ENCODE measurements at places on chromosomes 7 and 10. TPM values are rescaled to one million over a fixed set of nuclear protein-coding genes. Genes with fewer than 3 reads are reported as not detected.

DNA sequence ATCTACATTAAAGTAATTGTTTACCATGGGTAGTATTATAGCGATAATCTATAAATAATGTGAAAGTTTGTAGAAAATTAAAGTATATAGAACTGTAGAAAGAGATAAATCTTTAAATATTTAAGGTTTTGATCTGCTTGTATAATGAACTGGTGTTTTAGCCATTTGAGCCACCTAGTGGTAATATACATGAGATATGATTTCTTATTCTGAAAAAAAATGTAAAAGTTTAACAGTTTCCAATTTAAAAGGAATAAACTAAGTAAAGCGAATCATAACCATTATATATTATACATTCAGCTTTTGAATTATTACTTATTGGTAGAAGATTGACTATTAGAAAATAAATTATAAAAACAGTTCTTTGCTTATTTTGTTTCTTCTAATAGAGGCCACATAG, 91.2 kb downstream of the OTUD1 start:
- no peak for DNase-seq
- H3K36me3 ChIP-seq = no peaks in the 10 kb centered on the region
- H3K27me3 ChIP-seq = no peaks in the 10 kb centered on the region
- no peak overlapping the region for H3K27ac ChIP-seq
- no peak overlapping the region for H3K4me3 ChIP-seq

DNA sequence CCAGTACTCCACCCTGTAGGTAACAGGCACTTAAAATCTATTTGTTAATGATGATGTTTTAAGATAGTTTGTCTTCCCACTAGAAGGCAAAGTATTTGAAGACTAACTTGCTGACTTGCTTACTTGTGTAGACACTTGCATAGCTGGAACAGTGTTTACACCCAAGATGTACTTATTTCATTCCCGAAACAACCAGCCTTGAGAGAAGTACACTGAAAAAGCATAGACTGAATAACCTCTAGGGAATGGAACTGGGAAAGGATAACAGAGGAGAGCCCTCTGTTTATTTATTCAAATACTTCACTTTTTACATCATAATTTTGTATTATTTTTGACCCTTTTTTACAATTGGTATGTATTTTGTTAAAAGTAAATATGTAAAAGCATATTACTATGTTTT, 33.1 kb upstream of the TMEM26 start:
- H3K27ac ChIP-seq = no peak overlapping the region
- H3K4me1 ChIP-seq = no peaks in the 10 kb centered on the region
- no peak for DNase-seq
- no peak overlapping the region for H3K4me3 ChIP-seq
- H3K36me3 ChIP-seq = no peaks in the 10 kb centered on the region

CPA2 gene
- total RNA-seq = 0.14 TPM

GRCh38 chr7:80232979-80233724, 98.5 kb downstream of the GNAI1 start:
- H3K4me3 ChIP-seq = no peak overlapping the region
- H3K27me3 ChIP-seq = peaks cover 2% of the 10 kb centered on the region
- H3K4me1 ChIP-seq = no peaks in the 10 kb centered on the region
- no peak for DNase-seq
- H3K36me3 ChIP-seq = no peaks in the 10 kb centered on the region
- H3K27ac ChIP-seq = no peak overlapping the region

DNA sequence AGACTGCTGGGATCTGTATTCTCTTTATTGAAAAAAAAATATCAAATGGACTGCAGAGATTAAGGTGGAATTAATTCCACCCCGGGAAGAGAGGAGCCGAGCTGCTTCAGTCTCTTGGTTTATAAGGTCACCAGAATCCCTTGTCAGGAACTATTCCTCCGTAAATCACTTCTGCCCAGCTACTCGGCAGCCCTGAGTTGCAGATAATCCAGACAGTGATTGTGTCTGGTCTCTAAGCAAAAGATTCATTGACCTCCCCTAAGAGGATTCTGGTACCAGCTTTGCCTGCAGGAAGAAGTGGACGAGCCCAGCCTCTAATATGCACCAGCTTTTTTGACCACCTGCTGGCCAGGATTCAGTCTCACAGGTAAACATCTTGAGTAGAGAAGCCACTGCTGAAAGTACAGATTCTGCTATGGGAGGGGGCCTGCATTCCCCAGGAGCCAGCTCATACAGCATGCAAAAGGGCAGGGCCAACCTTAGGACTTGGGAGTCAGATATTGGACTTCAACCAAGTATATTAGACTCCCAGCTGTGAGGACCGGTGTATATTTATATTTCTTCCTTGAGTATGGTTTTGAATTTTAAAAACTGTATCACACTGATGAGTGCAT, 27.1 kb upstream of the PLXNA4 start:
- H3K36me3 ChIP-seq = no peaks in the 10 kb centered on the region
- H3K27ac ChIP-seq = no peak overlapping the region
- H3K4me1 ChIP-seq = no peaks in the 10 kb centered on the region
- H3K27me3 ChIP-seq = peaks cover 17% of the 10 kb centered on the region

DNA sequence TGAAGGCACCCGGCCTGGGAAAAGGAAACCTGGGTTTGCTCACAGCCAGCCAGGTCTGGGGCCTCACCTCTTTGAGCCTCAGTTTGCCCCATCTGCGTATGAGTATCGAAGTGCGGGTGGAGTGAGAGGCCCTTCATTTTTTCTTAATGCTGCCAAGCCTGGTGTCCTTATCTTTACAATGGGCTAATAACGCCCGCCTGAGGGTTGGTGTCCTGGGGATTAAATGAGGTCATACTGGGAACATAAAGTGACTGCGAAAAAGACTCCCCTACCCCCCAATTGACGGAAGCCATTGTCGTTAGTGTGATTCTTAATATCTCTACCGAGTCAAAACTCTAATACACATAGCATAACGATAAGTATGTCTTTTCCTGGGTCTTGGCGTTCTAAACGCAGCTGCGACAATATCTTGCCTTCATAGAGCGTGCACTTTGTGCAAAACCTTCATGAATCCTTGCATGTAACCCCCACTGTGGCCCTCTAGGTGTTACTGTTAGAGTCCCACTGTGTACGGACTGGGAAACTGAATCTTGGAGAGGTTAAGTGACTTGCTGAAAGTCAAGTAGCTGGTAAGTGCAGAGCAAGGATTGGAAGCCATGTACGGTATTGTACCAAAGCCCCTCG, 11.4 kb upstream of the GRB10 start:
- H3K4me1 ChIP-seq = peaks cover 3% of the 10 kb centered on the region
- no peaks in the 10 kb centered on the region for H3K36me3 ChIP-seq
- H3K27me3 ChIP-seq = peaks cover 56% of the 10 kb centered on the region

Data from activated CD4-positive, alpha-beta T cell treated with anti-CD3 and anti-CD28 coated beads, Interleukin-2, amount 10 ng/mL, durations not matched to agents 24 days and 14 days (primary cell).